ENCODE measurements at places on chromosomes 3 and 15.

GRCh38 chr3:143190101-143190500 lies 70.5 kb downstream of the CHST2 start:
- no peak for DNase-seq

GRCh38 chr3:141124715-141125114 lies 73.6 kb downstream of the SPSB4 start:
- no peak for DNase-seq

DNA sequence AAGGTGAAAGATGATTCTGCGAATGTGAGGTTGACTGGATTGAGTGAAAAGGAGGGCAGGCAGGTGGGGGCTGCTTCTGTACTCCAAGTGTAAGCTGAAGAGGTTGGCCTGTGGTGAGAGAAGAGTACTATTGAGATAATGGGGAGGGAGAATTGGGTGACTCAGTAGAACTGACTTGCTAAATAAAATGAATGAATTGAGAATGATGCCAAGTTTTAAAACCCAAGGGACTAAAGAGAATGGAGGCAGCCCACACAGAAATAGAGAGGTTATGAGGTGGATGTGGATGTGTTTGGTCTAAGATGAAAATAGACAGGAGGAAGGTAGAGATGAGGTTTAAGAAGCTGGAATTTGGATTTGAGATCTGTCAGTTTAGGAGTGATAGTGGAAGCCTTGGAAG lies 5.9 kb downstream of the MME start:
- no peak for DNase-seq

DNA sequence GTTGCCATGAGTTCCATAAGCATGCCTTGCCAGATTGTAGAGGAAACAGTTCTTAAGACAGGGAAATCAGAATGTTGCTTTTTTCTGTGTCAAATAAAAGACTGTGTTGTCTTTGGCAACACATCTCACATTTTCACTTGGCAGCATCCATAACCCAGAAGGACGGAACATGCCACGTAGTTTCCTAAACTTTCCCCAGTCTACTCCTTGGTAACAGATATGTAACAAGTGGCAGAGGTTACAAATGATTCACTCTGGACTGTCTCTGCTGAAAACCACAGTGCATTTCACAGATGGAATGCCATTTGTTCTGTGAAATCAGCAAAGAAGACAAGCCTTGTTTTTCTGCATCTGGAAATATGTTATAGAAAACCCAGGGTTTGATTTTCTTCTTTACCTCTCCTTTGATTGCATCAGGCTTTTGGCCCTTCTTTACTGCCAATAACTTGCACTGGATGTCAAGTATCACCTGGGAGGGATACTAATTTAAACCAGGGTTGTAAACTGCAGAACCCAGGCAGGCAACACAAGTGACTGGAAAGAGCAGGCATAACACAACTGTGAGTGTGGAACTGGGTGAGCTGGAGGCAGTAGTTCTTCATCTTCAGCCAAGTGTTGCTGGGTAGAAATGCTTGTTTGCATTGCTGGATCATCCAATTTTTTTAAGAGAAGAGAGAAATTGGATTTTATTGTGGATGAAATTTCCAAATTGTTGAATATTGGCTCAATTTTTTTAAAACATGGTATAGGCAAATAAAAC lies 124.4 kb upstream of the FOXB1 start:
- DNase-seq = no peak

- no peak for DNase-seq
Measured at GRCh38 chr3:105781871-105782270, 86.9 kb downstream of the CBLB start.

- DNase-seq = no peak
Measured at GRCh38 chr15:63004211-63004610, 38.3 kb upstream of the TPM1 start.

DNA sequence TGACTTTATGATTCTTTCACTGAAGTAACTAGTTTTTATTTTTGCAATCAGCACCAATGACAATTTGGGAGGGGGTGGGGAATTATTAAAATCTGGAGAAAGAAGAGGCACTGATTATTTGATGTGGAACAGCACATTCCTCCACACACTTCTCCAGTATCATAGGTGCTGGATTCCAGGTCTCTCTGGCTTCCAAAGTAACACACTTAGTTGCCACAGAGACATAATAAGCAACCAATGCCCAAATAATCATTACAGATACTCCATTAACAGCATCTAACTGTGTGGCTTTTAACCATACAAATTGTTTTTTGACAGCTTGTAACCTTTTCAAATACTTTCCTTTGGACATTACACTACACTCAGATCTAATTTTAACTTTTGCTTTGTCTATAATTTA lies 131.0 kb upstream of the CDIN1 start:
- no peak for DNase-seq

GRCh38 chr3:7333125-7333524 lies 472.2 kb downstream of the GRM7 start:
- no peak for DNase-seq

- no peak for DNase-seq
Measured at GRCh38 chr3:139944256-139944910, 9.4 kb downstream of the CLSTN2 start.

DNA sequence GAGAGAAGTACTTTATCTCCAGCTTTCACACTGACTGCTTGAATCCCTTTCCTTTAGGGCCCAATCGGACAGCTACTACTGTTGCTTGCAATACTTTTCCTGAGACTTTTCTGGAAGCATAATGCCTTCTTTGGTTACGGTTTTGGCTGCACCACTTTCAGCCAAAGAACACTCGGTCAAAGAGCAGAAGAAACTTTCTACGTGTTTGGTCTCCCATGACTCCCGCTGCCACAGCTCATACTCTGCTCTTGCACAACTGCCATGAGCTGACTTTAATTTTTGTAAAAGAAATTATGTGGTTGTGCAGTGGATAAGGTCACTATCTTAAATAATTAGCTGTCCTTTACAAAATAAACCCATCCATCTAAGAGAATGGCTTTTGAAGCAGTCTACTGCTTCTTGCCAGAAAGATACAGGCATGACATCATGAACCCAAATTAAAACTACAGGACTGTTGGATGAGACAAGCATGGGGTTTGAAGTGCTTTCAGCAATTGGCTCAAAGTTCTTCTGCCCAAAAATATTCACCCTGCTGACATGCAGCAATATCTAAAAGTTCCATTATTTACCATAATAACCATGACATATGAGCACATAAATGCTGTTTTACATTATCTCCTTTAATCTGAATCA lies 42.0 kb downstream of the PROS1 start:
- DNase-seq = no peak

- DNase-seq = no peak
Measured at GRCh38 chr3:14459787-14460186, 57.4 kb downstream of the SLC6A6 start.

GRCh38 chr3:35929158-35929557 lies 289.8 kb downstream of the ARPP21 start:
- no peak for DNase-seq

DNA sequence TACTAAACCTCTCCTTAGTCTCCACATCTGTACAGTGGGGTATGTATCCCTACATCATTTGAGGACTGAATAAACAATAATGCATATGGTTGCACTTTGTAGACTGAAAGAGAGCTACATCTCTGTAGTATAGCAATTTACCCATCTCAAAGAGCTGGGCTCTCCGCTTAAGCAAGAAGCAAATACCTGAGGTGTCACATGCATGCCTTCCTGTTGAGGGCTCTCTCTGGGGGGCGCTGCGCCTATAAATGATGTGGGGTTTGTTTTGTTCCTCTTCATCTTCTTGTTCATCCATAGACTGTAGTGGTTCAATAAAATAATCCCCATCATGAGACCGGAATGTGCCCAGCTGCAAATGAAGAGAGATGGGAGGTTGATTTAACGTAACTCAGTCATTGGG lies 6.8 kb downstream of the ADAMTS9 start:
- DNase-seq = no peak

- DNase-seq = no peak
Measured at GRCh38 chr15:79954661-79955060, 16.3 kb downstream of the BCL2A1 start.

GRCh38 chr3:165643425-165643824 lies 193.8 kb downstream of the BCHE start:
- DNase-seq = no peak

GRCh38 chr3:85592256-85592655 lies 633.5 kb downstream of the CADM2 start:
- DNase-seq = no peak

GRCh38 chr3:162586591-162586990 lies 1090.0 kb downstream of the OTOL1 start:
- no peak for DNase-seq

GRCh38 chr15:62035256-62035924 lies 24.9 kb downstream of the VPS13C start:
- no peak for DNase-seq

DNA sequence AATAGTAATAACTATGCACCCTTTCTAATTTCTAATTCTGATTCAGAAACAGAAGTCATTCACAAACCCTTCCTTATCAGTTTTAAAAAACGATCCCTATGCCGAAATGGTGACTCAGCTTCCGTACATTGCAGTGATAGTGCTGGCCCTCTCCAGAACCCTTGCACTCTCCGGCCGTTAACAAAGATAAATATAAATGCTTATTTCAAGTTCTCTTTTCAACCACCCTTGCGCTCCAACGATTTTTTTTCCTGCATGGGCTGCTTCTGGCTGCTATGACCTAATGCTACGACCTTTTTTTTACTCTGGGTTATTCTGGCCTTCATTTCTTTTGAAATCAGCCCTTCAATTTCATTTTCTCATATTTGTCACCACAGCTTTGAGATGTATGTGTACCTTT lies 646.2 kb downstream of the NTRK3 start:
- no peak for DNase-seq

- DNase-seq = no peak
Measured at GRCh38 chr3:169968224-169968885, 1.7 kb downstream of the SEC62 start.

DNA sequence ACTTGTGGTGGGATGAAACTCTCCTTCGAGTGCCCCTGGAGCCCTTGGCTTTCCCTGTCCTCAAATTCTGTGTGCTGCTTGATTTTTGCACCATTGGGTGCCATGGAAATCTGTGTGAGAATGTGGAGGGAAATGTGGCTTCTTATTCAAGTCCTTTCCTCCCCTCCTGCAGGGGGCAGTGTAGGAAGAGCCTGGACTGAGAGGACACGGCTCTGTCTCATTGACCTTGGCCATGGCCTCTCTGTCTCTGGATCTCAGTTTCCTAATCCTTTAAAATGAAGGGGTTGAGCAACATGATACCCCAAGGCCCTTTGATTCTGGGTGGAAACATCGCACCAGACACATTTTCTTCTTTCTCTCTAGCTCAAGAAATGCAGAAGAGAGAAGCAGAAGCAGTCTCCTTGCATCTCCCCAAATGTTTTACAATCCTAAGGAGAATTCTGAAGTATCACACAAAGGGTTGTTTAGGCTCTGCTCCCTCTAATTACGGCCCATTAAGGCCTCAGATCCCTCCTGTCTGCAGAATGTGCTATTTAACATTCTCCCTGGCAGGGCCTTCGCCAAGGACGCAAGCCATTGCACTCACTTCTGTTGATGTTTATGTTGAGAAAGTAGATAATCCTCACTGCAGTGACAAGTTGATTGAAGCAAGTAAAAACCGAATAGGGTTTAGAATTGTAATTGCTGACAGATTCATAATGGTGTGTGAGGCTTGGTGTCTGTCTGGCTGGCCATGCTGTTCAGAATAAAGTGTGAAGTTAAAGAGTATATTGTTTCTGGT lies 169.1 kb downstream of the TPRG1 start:
- no peak for DNase-seq

GRCh38 chr3:31399271-31399670 lies 133.5 kb upstream of the STT3B start:
- no peak for DNase-seq

GRCh38 chr3:161471211-161471610 lies 25.4 kb upstream of the OTOL1 start:
- no peak for DNase-seq

- DNase-seq = no peak
Measured at GRCh38 chr3:99145031-99145430, 243.5 kb upstream of the DCBLD2 start.

DNA sequence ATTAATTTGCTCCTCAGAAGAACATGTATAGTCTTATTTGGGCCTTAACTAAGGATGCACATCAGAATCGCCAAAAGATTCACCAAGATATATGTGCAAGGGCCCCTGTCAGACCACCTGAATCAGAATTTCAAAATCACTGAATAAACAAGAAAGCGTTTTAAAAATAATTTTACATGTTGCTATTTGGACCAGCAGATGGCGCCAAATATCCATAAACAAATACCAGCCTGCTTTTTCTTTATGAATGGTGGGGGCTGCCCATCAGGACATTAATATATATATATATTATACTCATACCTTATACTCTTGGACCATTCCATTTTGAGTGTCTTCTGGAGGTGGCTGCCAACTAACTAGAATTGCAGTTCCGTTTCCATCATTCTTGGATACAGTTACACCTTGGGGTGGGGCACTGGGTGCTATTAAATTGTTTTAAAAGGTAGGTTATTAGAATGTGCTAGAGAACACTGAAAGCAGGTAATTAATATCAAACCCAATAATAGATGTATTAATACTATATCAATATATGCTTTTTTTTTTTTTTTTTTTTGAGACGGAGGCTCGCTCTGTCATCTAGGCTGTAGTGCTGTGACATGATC lies 1108.3 kb downstream of the ROBO1 start:
- no peak for DNase-seq

DNA sequence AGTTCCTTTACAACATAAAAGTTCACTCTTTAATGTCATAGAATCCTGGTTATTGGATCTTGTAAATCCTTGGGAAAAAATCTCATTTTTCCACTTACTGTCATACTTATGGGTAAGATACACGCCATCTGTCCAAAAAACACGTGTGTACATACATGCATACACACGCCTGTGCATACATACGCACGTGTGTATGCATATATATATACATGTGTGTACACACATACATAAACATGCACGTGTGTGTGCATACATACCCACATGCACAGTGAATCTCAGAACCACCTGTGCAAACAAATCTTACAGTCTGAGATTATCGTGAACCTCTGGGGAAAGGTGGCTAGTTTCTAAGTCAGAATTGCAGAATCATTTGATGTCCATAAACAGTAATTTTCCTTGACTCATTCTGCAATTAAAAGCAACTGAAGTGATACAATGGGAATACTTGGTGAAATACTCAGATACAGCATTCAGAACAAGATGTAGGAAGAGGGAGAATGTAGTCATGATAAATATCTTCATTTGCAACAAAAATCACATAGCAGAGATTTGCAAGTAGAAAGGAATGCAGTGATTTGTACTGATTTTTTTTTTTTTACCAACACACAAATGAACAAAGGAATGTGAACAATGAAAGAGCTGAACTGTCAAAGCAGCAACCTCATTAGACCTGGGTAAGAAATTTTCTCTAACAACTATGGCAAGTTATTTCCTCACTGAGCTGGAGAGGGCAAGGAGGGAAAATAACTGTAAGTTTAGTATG lies 160.6 kb upstream of the POU1F1 start:
- DNase-seq = no peak

- no peak for DNase-seq
Measured at GRCh38 chr3:217948-218347, 21.4 kb downstream of the CHL1 start.

- no peak for DNase-seq
Measured at GRCh38 chr15:60656041-60656440, 177.1 kb upstream of the ICE2 start.

- no peak for DNase-seq
Measured at GRCh38 chr3:9211155-9211950, 38.1 kb downstream of the SRGAP3 start.
